Caki2 (cell line): ENCODE measurements at places on chromosomes 11 and 22. TPM values are rescaled to one million over a fixed set of nuclear protein-coding genes. Genes with fewer than 3 reads are reported as not detected.

The CCDC87 gene
- total RNA-seq, result 0.41 and 0.61 TPM in 2 replicates

The OR8G5 gene
- not detected in 2 replicates for total RNA-seq

DNA sequence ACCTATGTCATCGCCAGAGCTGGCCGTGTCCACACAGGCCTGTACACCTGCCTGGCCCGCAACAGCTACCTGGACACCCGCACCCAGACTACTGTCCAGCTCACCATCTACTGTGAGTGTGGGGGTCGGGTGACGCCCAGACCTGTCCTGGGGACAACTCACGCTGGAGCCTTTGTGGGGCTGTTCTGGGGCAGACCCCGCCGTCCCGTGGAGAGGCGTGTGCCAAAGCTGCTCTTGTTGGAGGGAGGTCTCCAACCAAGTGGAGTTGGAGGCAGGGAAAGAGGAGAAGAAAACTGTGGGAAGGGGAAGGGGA, 4.3 kb downstream of the VSIG10L2 start:
- no peak for DNase-seq

The CXCR5 gene
- total RNA-seq, result not detected in 2 replicates

DNA sequence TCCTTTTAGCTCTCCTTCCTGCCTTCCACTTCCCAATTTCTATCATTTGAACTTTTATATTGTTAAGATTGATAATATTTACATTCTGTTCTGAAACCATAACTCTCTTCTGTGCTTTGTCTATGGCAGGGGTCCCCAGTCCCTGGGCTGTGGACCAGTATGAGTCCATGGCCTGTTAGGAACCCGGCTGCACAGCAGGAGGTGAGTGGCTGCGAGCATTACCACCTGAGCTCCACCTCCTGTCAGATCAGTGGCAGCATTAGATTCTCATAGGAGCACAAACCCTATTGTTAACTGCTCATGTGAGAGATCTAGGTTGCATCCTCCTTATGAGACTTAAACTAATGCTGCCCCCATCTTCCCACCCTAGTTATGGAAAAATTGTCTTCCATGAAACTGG, 48.4 kb upstream of the HEPHL1 start:
- DNase-seq, result no peak

The ACP2 gene
- 2.8 and 12.3 TPM in 2 replicates for total RNA-seq

GRCh38 chr11:40235841-40236240, 1223.6 kb downstream of the LRRC4C start:
- no peak for DNase-seq

- DNase-seq, result no peak
These were observed 13.0 kb downstream of the TEAD1 start for GRCh38 chr11:12687216-12687623.

The FXYD6 gene
- not detected in 2 replicates for total RNA-seq

The NNMT gene
- total RNA-seq, result 66.9 and 89.8 TPM in 2 replicates

- no peak for DNase-seq
These were observed 58.4 kb upstream of the CSNK2A3 start for GRCh38 chr11:11411401-11411985.

The ZNF280B gene
- total RNA-seq, result 1.6 and 2.7 TPM in 2 replicates

- no peak for DNase-seq
These were observed 115.8 kb downstream of the LDLRAD3 start for GRCh38 chr11:36059660-36060059.

The OR4C5 gene
- not detected in 2 replicates for total RNA-seq

The FAM83F gene
- not detected in 2 replicates for total RNA-seq

- no peak for DNase-seq
These were observed 62.6 kb downstream of the PKNOX2 start for GRCh38 chr11:125227151-125227550.

GRCh38 chr11:119344291-119345010, 2.1 kb downstream of the MFRP start:
- no peak for DNase-seq

DNA sequence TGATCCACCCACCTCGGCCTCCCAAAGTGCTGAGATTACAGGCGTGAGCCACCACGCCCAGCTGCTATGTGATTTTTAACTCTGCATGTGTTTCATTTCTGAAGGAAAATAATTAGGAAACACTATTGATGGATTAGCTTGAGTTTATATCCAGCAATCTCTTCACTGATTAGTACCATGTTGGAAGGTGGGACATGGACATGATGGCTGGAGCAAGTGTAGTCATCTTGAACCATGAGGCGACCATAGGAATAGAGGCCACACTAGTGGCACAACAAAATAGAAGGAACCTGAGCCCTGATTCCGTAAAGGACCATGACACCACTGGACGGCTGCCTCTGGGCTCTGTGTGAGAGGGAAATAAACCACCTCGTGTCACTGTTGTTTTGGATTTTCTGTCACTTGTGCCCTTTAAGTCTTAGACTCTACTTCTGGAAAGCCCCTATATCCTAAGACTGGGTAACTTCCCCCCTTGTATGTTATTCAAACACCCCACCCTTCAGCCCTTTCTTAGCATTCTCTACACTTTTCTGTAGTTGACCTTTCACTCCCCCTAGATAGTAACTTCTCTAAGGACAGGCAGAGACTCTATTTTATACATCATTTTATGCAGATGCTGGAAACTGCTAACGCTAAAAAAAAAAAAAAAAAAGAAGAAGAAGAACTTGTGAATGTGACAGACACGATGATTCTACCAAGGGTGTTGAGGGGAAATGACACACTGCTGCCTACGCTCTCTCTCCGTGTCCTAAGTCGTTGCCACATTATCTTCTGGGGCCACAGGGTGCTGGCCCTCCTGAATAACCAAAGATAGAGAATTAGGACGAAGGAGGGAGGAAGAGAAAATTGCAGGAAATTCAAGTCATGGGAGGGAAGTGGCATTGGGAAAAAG, 2.7 kb upstream of the VPS37C start:
- DNase-seq, result no peak
